Fibroblast of villous mesenchyme (primary cell): ENCODE measurements at places on chromosomes 11 and 22. TPM values are rescaled to one million over a fixed set of nuclear protein-coding genes. Genes with fewer than 3 reads are reported as not detected.

DNA sequence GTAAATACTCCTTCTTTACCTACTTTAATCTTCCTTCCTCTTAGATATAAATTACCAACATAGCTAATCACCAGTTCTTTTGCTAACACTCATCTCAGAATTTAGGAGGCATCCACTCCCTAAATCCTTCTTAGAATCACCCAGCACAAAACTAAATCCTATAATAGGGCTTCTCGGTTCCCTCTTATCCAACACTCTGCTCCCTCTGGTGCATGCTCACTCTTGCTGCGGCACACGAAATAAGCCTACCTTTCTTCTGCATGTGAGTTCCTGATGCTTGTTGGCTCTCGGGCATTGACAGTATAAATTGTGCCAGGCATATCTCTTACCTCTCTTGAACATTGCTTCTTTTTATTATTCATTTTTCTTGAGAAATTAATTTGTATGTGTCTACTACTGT is 61.0 kb downstream of the OR5AK2 start:
- no peak for DNase-seq

DNA sequence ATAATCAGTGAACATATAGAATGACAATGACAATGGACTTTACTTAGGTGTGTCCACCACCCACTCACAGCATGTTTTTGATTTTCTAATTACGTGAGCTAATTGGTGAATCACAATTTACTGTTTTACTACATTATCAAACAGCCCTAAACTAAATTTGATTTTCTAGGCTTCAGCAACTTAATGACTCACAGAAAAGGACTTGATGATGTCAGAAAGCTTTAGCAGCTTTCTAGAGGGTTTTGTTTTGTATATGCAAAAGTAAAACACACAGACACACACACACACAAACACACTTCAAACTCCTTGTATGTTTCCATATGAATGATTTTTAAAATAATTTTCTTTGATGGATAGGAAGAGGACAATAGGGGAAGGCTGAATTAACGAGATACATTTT is 878.6 kb upstream of the CCDC90B start:
- DNase-seq, result no peak

GRCh38 chr11:107733518-107733917 is 21.7 kb upstream of the SLN start:
- DNase-seq, result peak; percentile 30

DNA sequence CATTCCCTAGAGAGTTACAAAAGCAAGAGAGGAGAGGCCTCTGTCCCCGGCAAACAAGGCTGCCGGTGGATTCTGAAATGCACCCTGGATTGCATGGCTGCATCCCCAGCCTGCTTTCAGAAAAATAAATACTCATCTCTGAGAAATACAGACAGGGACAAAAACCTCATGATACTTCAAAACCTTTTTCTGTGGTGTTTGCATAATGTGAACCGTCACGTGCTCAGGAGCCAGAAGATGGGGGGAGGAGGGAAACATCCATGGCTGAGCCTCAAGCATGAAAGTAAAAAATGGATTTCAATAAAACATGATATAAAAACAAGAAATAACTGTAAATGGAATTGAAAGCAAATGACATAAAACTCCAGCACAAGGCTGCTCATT is 198.5 kb upstream of the NCAM1 start:
- DNase-seq, result no peak

Gene OR4A16
- total RNA-seq, result not detected in 2 replicates

Gene KDM4E
- total RNA-seq, result not detected in 2 replicates

DNA sequence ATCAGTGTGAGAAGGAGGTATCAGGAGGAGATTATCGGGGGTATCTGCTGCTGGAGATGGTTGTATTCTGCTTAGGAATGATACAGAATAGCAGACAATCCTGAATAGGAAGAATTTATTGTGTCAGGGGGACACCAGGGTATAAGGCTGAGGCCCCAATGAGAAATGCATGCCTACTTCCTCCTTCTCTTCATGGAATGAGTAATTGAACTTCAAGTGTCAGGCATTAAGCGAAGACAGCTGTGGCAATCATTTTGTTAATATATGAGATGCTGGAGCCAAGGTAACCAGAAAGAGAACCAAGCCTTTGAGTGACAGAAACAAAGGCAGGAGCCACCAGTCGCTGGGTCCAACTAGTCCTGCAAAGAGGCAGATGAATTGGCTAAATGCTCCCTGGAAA is 49.1 kb downstream of the KIRREL3 start:
- DNase-seq, result no peak
